ENCODE measurements at places on chromosomes 6 and 20.
A peak's percentile ranks its signal among the peaks of the same experiment; 100 is the strongest.

GRCh38 chr6:56693246-56693607, 50.5 kb upstream of the DST start:
- peak; percentile 61 for DNase-seq

- no peak for DNase-seq
Observed at GRCh38 chr6:116087437-116088027, 13.1 kb upstream of the NT5DC1 start.

- no peak for DNase-seq
Observed at GRCh38 chr6:80974579-80974978, 777.9 kb downstream of the TENT5A start.

DNA sequence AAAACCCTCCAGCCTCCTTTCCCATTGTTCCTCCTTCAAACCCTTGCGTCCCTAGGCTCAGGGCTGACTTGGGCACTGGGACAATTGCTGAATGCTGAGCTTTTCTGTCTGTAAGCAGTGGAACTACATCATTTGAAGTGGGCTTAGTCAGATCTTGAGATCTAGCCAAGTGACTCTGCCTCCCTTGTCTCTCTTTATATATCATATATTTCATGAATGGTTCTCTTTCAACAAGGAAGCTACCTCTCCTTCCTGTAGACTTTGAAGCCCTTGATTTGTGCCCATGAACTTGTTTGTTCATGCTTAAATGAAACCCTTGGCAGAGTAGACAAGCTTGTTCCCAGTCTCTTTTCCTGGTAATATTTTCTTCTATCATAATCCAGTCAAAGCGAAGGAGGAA, 60.0 kb upstream of the KIF13A start:
- peak; percentile 30 for DNase-seq

DNA sequence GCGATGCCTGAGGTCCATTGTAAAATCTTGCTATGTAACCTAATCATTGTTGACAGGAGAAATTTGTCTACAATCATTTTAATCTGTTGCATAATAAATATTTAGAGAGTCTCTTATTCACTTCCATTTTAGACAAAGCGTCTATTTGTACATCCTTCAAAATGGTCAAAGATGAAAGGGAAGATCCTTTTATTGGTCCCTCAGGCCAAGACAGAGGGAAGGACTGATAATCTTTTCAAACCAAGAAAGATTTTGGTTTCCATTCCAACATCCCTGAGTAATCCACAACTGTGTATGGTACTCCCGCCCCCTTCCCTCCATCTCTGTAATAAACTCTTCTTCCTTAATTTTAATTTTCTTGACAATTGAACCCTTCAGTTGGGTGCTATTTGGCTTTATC, 111.6 kb upstream of the SCP2D1 start:
- DNase-seq = no peak
